ENCODE measurements at places on chromosomes 3 and 15.
A peak's percentile ranks its signal among the peaks of the same experiment; 100 is the strongest.

DNA sequence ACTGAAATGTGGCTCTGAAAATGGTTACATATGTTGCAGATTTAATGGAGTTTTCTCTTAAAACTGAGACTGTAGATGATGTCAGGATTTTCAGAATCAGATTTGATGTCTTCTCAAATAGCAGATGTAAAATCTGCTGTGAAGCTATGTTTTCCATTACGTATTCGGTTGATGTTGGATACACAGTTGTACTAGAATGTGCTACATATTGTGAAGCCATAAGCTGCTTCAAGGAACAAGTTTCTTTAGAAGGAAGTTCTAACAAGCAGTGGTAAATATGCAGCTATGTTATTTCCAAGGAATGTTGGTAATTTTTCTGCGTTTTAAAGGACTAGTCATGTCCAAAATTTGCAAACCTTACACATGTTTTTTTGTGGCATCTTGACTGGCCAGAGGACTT is 197.7 kb downstream of the RBMS3 start:
- no peak overlapping the region for H3K4me3 ChIP-seq
- no peaks in the 10 kb centered on the region for H3K4me1 ChIP-seq
- no peaks in the 10 kb centered on the region for H3K36me3 ChIP-seq
- no peak for DNase-seq
- no peaks in the 10 kb centered on the region for H3K27me3 ChIP-seq
- no peak overlapping the region for H3K27ac ChIP-seq

DNA sequence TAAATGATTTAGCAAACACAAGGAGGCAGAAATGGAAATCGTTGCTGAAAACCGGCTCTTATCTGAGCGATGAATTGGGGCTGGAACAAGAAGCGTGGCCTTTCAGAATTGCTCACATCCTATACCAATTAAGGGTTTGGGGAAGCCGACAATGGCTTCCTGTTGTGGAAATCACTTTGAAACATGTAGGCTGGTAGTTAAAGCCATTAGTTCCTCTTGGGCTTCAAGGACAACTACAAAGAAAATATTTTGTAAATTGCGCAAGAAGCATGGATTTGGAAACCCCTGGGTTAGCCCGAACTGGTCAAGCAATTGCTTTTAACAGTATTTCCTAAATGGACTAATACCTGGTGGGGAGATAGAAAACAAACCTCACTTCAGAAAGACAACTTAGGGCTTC is 182.4 kb downstream of the ADAMTS9 start:
- H3K36me3 ChIP-seq, result no peaks in the 10 kb centered on the region
- H3K27me3 ChIP-seq, result no peaks in the 10 kb centered on the region
- peak; percentile 38 for DNase-seq

DNA sequence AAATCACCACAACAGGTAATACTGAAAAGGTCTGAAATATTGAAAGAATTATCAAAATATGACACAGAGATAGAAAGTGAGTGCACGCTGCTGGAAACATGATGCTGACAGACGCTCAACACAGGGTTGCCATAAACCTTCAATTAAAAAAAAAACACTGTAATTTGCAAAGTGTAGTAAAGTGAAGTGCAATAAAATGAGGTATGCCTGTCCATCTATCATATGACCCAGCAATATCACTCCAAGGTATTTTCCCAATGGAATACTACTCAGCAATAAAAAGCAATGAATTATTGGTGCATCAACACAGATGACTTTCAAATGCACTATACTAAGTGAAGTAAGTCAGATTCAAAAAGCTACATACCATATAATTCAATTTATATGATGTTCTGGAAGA is 47.6 kb upstream of the SLC12A8 start:
- no peaks in the 10 kb centered on the region for H3K27me3 ChIP-seq
- no peak for DNase-seq
- no peak overlapping the region for H3K27ac ChIP-seq
- H3K4me3 ChIP-seq, result no peak overlapping the region

GRCh38 chr3:126261037-126261436 is 80.7 kb upstream of the ALDH1L1 start:
- DNase-seq, result peak; percentile 89
- no peaks in the 10 kb centered on the region for H3K27me3 ChIP-seq
- H3K27ac ChIP-seq, result peak overlapping the region; percentile 94
- no peaks in the 10 kb centered on the region for H3K36me3 ChIP-seq
- peaks cover 55% of the 10 kb centered on the region for H3K4me1 ChIP-seq

DNA sequence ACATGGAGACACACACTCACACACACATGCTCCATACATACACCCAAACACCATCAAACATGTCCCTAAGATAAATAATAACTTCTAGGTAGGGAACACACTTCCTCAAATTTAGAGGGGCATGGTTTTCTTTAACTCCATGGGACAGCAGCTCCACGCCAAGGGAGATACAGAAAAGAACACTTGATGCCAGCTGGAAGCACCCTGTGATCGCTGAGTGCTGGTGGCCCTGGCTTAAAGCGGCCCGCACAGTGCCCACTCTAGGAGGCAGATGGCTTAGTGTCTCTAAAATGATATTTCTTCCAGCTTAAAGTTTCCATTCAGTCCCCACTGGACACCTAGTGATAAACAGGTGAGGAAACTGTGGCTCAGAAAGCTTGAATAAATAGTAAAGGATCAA is 232.9 kb downstream of the UACA start:
- peaks cover 46% of the 10 kb centered on the region for H3K4me1 ChIP-seq
- no peaks in the 10 kb centered on the region for H3K27me3 ChIP-seq
- no peak overlapping the region for H3K4me3 ChIP-seq
- DNase-seq, result no peak
- no peak overlapping the region for H3K27ac ChIP-seq

DNA sequence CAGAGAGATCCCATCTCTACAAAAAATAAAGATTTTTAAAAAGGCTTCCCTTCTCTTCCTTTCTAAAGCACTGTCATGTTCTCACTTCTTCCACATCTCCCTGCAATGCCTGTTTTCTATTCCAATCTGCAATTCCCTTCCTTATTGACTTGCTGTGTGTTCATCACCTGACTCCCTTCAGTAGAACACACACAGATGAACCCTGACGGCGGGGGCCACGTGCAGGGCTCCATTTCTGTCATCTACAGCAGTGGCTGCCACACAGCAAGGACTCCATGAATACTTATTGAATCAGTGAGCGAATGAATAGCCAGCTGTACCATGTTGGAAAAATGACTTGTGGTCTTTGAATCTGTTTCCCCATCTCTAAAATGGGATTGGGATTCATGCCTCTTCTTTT is 26.1 kb downstream of the BHLHE40 start:
- H3K27me3 ChIP-seq, result no peaks in the 10 kb centered on the region
- no peak for DNase-seq
- no peaks in the 10 kb centered on the region for H3K4me1 ChIP-seq

- no peaks in the 10 kb centered on the region for H3K36me3 ChIP-seq
- peak overlapping the region; percentile 88 for H3K4me3 ChIP-seq
- no peaks in the 10 kb centered on the region for H3K27me3 ChIP-seq
- peaks cover 10% of the 10 kb centered on the region for H3K4me1 ChIP-seq
Measured at GRCh38 chr15:62059816-62060112, 483 bp downstream of the VPS13C start.

Data from A673 (cell line).